ENCODE measurements at places on chromosomes 3 and 15.

- DNase-seq, result peak; percentile 53
These were observed 917 bp downstream of the LNP1 start for GRCh38 chr3:100402256-100402655.

DNA sequence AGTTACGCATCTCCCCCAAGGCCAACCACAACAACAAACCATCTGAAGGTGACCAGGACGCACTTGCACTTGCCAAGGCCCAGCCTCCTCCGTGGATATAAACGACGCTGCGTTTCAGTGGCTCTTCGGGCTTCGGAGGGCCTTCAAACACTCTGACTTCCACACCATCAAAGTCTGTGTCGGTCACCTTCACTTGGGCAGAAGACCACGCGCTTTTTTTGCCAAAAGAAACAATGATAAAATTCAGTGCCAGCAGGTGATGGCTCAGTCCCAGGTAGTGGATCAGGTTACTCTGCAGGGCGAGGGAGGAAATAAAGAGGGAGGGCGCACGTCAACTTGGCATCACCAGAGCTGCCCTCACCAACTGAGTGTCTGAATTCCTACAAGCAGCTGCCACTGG lies 63.0 kb downstream of the NCEH1 start:
- DNase-seq, result no peak

GRCh38 chr3:33456756-33457155 lies 16.6 kb upstream of the UBP1 start:
- no peak for DNase-seq

- no peak for DNase-seq
These were observed 369.4 kb downstream of the SOX2 start for GRCh38 chr3:182081096-182081495.

GRCh38 chr3:167936019-167936418 lies 159.7 kb downstream of the GOLIM4 start:
- DNase-seq, result no peak

GRCh38 chr15:101115786-101116680 lies 135.8 kb downstream of the CHSY1 start:
- DNase-seq, result peak; percentile 90

DNA sequence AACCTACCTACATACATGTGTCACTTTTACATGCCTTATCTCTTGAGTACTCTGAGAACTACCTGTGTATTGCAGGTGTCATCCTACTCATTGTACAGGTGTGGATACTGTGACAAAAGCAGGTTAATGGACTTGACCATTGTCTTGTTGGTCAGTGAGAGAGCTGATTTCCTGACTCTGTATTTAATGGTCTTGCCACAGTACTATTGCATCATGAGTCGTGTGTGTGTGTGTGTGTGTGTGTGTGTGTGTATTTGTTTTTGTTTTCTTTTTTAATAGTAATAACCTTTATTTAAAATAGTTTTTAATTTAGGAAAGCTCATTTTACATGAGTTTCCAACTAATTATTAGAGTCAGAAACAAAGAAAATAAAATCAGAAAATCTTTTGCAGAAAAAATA lies 7.7 kb downstream of the SELENOT start:
- DNase-seq, result peak; percentile 40

DNA sequence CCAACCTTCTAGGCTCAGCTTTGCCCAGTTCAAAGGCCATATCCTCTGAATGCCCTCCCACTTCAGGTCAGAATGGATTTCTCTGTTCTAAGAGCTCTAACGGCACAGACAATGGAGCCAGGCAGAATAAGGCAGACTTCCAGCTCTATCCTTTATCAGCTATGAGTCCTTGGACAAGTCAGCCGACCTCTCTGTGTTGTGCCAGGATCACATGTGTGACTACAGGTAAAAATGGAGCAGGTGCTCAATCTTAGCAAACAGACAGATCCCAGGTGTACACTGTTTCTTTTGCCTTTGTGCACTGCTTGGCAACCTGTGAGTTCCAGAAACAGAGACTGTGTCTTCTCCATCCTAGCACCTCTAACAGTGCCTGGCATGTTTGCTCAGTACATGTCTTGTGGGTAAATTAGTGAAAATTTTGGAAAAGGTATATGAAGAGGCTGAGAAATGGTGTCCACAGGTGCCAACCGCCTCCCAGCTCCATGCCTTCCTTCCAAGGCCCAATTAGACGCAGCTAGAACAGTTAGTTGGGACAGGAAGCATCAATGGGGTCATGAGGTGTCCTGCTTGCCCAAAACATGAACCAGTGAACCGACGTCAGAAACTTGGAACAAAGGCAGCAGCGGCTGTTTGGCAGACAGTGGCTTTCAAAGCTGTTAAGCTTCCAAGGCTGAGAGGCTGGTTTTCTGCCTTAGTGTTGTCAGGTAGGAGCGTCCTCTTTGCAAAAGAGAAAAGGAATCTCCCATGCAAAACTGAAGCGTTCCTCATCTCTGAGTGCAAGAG lies 28.7 kb downstream of the TLE3 start:
- no peak for DNase-seq

DNA sequence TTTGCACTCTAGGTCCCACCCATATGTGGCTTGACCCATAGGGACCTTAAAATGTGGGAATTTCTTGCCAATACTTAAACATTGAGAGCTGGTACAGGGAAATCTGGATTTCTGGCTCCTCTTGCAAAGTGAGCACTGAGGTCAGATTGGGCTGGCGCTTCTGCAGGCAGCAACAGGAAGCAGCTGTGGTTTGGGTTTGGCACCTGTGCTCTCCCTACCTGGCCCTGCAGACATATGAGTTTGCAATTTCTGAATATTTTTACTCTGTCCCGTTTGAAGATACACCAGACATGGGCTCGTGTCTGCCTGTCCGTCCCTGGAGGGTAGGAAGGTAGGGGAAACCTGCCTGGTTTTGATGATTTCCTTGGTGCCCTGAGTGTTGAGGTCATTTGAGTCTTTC lies 74.8 kb upstream of the SEC13 start:
- DNase-seq, result no peak

GRCh38 chr15:74802862-74803447 lies 9.7 kb upstream of the LMAN1L start:
- DNase-seq, result no peak

- DNase-seq, result no peak
These were observed 42.6 kb downstream of the PXK start for GRCh38 chr3:58375254-58375653.

- DNase-seq, result no peak
These were observed 849 bp downstream of the TRAK1 start for GRCh38 chr3:42092006-42092405.

DNA sequence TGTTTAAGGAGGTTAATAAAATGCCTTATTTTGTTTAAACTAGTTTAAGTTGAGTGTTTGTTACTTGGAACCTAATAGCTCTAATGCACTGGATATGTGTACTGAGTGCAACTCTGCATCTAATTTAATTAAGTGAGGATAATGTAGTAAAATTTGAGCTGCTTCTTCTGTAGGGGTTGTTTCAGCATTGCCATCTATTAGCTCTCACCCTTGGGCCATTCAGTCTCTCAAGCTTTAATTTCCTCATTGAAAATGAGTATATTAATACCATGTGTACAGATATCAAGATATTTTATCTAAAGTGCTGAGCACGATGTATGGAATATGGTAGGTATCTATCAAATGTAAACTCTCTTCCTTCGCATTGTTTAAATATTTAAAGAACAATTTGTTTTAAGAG lies 375.7 kb upstream of the LRRC3B start:
- no peak for DNase-seq

- no peak for DNase-seq
These were observed 32.4 kb upstream of the HES1 start for GRCh38 chr3:194103505-194103904.

- DNase-seq, result peak; percentile 65
These were observed 21.0 kb downstream of the RARB start for GRCh38 chr3:25448750-25449692.

All from fibroblast of mammary gland (primary cell).